ENCODE measurements at places on chromosomes 16 and 17. TPM values are rescaled to one million over a fixed set of nuclear protein-coding genes. Genes with fewer than 3 reads are reported as not detected.

TP53TG3 gene
- total RNA-seq, result not detected

CCNF gene
- 0.96 TPM for total RNA-seq

NATD1 gene
- 17.7 TPM for total RNA-seq

IRX5 gene
- total RNA-seq, result 36.8 TPM

CLN3 gene
- total RNA-seq, result 13.6 TPM

SLC6A2 gene
- not detected for total RNA-seq

PLEKHG4 gene
- total RNA-seq, result 1.1 TPM

DUSP3 gene
- total RNA-seq, result 293 TPM

DNA sequence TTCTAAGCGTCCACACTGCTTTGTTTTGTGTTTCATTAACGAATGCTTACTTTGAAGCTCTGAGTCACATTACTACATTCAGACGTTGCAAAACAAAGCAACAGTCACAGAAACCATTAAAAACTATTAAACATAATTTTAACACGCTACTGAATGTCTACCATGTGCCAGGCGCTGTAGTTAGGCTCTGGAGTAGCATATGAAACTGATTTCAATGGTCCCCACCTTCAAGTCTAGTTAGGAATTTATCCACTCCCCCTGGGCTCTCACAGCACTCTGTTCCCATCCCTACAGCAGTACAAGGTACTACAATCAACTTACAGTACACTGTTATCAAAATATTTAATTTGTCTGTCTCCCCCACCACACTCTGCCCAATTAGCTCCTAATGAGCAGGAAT is 631 bp downstream of the UTP6 start:
- no peak for DNase-seq

GRCh38 chr17:46726206-46726605 is 92.3 kb downstream of the WNT3 start:
- DNase-seq, result no peak

DNA sequence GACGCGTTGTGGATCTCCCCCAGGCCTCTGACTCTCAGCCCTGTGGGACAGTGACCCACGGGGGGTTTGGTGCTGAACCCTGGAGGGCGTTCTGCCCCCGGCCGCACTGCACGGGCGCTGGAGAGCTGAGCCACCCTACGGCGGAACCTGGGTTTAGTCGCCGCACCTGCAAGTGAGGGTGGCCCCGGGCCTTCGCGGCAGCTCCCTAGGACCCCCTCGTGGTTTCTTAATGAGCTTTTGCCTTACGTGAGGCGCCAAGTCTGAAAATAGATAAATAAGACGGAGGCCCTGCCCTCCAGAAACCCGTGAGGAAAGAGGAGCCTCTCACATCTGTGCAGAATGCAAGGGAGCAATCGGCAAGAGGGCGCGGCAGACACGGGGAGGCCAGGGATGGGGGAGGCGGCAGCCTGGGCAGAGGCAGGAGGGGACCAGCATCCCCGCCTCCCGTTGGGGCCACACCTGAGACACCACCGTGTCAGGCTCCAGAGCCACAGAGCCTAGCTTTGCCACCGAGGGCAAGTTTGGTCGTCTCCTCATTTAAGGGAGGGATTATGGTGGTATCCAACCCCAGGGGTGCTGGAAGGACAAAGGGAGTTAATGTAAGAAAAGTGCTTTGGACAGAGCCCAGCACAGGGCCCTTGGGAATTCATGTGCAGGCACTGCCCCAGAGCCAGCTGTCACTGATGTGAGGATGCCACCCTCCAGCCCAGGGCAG is 153.2 kb upstream of the CHMP6 start:
- peak; percentile 6 for DNase-seq

- no peak for DNase-seq
These were observed 46.0 kb downstream of the HOXB1 start for GRCh38 chr17:48484850-48485249.

DNA sequence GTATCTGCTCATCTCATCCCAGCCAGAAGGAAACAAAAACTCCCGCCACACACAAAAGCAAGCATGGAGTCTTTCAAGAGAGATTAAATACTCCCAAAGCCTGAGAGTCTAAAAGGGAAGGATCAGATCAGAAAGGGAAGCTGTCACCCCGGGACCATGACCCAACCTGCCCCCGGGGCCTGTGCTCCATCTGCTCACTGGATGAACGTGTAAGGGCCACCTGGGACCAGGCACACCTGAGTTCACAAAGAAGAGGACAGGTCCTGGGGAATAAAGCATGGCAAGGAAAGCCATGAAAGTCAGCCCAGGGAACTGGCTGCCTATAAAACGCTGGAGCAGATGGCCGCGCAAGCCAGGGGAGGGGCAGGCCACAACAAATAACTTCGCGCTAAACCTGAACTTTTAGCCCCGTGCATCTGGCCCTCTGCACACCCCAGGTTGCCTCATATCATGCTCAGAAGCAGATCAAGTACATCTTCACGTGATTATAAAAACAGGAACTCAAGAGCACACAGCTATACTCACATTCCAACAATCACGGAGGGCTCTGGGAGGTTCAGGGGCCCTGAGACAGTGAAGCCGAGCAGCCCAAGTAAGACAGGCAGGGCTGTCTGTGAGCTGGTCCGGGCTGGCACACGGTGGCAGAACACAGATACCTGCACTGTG is 3.4 kb downstream of the TMEM11 start:
- no peak for DNase-seq

DNA sequence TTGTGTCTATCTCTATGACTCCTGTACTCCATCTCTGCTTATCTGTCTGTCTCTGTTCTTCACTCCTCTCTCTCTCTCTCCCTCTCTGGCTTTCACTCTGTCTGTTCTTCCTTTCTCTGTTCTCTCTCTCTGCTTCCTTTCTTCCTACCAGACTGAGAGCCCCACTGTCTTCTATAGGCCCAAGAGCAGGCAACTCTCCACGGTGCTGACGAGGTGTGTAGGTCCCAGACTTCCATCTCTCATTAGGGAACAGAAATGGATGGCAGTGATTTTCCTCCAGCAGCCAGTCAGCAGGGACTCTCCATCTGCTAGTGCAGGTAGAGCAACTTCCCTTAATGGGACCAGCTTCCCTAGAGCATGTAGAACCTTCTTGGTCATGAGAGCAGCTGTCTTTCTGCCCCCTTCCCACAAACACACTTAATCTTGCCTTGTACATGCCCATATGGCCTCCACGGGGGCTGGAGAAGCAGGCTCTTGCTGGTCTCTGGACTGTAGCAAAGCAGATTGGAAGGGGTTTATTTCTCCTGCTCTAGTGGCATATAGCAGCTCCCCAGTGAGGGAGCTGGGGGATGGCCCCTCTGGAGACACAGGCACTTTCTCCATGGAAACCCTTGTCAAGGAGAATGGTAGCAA is 47.8 kb upstream of the NLRP1 start:
- no peak for DNase-seq

DNA sequence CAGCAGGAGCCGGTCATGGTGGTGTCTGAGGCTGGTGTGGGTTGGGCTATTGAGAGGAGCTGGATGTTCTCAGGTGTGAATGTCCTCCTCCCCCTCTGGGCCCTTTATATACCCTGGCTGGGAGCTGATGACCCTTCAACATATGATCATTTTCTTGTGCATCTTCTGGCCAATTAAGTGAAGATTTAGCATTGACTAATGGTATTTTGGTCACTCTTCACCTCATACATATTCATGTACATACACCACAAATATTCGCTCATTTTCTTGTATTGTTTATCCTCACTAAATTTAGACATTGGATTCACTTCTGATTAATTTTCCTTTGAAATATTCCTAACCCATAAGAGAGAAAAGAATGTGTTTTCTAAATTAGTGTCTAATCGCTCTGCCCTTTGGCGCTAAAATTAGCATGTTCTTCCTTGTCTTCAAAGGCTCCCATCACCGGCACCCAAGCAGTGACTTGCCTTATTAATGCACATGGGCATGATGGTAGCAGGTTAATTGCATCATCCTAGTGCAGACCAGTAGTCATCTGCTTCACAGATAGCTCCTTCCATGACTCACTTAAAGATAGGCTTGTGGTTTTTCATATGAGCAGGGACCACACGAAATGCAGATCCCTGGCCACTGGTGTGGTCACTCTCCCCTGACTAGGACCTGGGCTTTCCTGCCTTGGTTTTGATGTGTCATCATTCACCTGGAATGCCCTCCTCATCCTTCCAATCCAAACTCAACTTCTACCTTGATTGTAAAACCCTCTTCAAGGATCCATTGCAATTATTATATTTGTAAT is at the start of gene KRTAP2-4:
TSS of gene KRTAP2-4 (minus strand) at position 51 of the 796 bp plus-strand sequence. CDS start at position 17, 34 bp downstream.
- DNase-seq, result no peak

DNA sequence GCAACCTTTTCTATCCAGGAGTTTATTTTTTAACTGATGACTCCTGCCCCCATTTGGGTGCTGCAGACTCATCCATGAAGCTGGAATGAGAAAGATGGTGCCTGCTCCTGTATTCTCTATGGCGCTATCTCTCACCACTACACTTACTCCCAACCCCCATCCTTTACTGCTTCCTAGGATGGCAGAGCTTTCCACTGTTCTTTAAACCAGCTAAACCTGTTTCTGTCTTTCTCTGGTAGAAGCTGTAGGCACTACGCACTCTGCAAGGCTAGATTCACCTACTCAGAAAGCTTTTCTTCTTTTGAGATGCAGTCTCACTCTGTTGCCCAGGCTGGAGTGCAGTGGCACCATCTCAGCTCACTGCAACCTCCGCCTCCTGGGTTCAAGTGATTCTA is 47.0 kb downstream of the ADAMTS18 start:
- no peak for DNase-seq

DNA sequence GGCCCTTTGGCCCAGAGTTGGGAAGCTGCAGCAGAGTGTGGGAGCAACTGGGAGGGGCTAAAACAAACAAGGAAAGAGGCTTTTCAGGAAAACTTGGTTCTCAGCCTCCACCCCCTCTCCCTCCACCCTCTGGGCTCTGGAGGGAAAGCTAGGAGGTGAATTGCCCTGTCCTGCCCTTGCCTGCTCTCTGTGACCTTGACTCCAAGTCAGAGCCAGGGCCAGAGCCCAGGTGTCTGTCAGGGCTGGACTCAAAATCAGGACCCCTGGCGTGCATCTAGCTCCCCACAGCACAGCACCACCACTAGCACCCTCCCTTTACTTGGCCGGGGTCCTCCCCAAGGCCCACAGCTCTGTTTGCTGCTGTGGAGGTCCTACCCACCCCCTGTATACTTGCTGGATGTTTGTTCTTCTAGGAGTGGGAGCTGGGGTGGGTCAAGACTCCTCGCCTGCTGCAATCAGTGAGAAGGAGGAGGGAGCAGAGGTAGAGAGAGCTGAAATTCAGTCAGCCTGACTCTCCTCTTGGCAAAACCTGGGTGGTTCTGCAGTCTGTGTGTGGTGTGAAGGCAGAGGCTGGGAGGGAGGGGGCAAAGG is 2.8 kb upstream of the NR1D1 start:
- peak; percentile 14 for DNase-seq

GRCh38 chr16:10325783-10326543 is 59.9 kb upstream of the ATF7IP2 start:
- no peak for DNase-seq

- DNase-seq, result no peak
These were observed 74.6 kb downstream of the KSR1 start for GRCh38 chr17:27530764-27531391.

GRCh38 chr16:11689031-11689840 is 21.0 kb downstream of the SNN start:
- no peak for DNase-seq

- peak; percentile 61 for DNase-seq
These were observed 163.4 kb upstream of the CIBAR2 start for GRCh38 chr16:85275533-85276249.

- DNase-seq, result no peak
These were observed 3.3 kb downstream of the ATXN2L start for GRCh38 chr16:28826141-28826540.

DNA sequence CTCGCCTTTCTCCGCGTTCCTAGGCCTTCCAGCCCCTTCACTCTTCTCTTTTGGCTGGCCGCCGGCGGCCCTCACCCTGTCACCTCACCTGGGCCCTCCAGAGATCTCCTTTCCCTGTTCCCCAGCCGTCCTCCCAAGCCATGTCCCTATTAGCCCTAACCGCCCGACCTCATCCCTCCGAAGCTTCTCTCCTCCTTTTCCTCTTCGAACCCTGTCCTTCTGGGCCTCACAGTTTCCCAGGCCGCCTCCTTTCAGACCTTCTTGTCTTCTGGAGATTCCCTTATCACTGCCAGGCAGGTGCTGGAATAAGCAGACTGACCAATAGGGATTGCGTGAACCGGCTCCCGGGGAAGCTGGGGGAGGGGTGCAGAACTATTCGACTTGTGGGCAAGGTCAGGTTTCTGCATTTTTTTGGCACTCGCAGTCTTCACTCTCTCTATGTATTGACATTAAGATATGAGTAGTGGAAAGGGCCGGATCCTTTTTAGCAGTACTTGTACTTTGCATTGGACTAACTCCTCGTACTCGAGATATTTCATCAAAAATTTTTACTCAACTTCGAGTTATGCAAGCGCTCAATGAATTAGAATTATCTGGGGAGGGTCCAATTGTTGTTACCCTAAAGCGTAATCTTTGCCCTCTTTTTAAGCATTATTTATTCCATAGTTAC is 690 bp downstream of the RHOT1 start:
- DNase-seq, result peak; percentile 64

DNA sequence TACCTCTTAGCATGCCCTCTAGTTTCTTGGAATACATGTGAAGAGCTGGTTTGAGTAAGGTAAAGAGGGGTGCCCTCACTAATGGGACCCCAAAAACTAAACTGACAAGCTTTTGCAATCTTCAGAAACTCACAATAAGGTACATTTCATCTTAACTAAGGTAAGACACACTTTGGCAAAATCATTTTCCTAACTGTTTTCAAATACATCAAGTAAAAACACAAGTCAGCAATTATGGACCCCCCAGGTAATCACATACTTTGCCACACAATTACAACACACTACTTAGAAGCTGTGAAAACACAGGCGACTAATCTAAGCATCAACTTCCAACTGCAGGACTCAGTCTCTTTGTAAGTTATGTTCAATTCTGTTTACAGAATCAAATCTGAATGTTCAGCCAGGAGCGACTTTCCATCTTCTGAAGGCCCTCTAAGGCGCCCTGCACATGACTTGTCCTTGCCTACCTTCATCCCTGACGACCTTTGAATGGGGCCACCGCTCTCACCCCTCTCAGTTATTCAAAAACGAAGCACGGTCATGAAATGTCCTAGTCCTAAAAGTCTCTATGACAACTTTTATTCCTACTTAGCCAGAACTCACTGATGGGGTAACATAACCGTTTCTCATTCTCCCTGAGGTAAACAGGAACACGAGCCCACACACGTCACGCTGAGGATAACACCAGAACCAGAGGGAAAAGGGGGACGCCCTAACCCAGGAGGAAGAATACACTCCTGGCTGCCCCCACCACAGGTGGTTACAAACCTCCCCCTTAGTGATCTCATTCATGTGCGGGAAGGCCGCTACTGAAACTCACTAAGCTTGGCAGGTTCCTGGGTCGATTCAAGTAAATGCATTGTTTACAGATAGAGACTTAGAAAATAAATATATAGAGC is 5.5 kb downstream of the CREBBP start:
- DNase-seq, result no peak
